ENCODE measurements at places on chromosomes 5 and 9.

DNA sequence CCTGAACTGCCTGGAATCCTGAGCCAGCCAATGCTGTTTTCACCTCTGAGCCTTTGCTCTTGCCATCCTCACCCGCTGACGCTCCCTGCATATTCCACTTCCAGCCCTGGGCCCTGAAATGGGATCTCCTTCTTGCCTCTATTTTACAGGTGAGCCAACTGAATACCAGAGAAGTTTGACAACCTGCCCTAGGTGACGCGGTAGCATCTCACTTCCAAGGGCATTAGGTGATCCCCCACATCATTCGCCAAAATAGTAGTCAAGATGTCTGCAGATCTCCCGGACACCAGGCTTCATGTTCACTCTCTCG is 43.5 kb downstream of the FOXI1 start:
- no peak for DNase-seq

DNA sequence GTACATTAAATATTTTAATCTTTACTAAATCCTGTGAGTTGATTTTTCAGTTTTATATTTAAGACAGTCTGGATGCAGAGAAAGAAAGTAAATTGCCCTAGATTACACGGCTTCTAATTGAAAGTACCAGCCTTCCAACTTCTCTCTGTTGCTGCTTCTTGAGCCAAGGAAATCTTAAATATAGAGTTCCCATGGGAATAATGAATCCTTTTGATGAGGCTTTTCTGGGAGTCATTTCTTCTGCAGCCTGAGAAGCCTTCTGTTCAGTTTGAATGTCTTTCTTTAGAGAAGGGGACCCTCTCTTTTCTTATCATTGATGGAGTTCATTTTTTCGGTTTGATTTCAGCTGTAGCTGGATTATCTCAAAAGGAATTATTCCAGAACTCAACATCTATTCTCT is 317.3 kb upstream of the PTPRD start:
- no peak for DNase-seq

DNA sequence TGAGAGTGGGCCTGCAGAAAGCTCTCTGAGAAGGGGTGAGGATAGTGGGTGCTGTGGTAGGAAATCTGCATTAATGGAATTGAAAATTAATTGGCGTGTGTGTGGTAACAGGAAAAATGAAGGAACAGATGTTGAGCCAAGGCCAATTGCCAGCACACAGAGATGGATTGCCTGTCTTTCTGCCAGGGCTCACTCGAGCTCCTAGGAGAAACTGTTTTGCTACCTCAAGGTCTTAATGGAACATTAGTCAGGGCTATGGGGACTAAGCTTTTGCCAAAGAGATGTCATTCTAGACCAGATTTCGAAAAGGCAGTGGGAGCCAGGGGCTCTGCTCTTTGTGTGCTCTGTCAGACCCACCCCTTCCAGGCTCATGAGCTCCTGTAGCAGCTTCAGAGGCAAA is 124.0 kb upstream of the EFNA5 start:
- DNase-seq: no peak

DNA sequence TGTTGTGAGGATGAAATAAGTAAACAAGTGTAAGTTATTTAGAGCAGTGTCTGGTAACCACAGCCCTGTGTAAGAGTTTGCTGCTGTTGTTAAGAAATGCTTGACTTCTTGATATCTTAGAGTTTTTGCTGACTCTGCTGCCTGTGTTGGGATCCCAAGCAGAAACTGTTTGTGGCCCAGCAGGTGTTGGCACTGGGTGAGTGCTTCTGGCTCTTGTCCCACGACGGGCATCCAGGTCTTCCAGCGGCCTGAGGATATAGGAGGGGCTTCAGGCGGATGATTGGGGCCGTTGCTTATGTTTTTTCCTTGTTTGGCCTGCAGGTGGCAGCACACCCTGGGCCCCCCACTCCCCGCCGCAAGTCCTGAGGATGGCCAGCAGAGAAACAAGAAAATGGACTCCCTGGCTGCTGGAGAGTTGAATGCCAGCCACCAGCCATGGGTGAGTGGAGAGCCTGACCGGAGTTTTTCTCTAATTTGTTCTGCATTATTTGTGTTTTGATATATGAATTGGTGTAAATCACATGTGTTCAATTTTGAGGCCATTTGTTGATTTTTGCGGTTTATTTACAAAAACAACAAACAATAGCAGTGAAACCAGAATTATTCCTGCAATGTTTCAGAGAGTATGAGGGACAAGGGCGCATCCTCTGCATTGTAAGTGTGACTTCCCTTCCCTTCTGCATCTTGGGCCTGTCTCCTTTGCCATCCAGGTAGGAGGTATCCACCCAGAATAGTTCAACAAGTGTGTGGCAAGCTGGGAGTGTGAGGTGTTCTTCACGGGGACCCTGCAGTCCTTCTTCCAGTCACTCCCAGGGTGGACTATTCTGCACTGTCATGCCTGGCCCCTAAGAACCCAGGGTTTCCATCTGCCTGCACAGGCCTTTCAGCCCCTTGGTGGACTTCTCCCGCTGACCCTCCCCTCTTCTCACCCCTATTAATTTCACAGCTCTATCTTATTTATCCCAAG is 50.3 kb downstream of the SLC22A5 start:
- DNase-seq: peak; percentile 51

GRCh38 chr5:132491368-132492364 is 1.1 kb upstream of the IRF1 start:
- DNase-seq: no peak

- DNase-seq: no peak
These were observed 29.6 kb upstream of the FCN2 start for GRCh38 chr9:134851020-134851419.

DNA sequence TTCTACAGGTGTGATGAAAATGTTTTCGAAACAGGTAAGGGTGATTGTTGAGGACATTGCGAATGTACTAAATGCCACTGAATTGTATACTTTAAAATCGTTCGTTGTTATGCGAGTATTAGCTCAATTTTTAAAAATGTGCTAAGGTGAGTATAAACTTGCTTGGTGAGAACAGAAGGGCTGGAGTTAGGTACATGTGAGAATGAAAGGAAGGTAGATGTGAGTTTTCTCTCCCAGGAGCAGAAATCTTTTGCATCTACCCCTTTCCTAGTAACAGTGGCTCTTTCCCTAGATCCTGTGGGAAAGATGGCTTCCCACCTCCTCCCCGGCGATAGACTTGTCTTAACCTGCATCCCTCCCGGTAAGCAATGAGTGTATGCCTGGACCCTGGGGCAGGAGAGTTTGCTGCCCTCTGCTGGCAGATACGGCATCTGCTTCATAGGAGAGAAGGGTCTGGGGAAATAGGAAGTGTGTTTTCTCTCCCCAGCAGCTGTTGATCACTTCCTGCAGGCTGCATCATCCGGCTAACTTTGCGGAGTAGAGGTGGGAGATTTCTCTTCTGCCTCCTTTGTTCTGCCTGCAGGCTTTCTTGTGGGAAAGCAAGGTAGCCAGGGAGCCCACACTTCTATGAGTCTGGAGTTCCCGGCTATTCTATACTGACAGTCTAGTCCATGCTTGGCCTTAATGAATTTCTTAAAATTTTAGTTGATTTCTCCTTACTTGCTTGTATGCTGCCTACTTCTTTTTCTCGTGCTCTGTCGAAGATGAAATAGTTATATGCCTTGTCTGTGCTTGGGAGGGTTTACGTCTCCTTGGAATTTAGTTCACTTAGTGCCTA is 373.3 kb upstream of the SEMA6A start:
- peak; percentile 19 for DNase-seq

DNA sequence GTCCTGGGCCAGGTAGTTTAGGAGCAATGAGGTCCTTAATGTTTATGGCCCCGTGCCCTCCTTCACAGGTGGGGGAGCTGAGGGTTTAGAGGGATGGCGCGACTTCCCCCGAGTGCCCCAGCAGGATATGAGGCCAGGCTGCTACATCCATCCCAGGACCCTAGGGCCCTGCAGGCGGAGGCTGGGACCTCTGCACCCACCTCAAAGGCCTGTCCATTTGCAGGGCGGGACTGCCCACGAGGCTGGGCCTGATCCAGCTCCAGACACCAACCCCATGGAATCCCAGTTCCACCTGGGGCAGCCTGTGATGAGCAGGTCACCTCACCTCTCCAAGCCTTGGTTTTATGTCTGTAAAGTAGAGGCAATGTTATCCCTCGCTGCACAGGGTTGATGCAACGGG is 142.1 kb downstream of the RXRA start:
- DNase-seq: no peak

DNA sequence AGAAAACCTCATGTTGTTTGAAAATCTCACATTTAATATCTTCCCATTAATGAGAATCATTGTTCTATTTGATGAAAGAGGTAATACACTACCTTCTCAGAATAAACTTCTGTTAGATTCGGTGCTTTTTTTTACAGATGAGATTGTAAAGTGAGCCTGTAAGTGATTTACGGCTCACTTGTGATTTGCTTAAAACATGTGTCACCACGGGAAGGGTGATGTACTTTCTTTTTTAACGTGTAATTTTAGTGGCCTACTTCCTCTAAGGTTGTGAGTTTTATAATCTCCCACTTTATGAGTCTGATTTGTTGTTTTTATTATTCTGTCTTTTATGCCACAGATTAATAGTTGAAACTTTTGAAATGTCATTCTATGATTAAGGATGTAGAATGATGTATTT is 15.9 kb downstream of the ANXA1 start:
- no peak for DNase-seq

DNA sequence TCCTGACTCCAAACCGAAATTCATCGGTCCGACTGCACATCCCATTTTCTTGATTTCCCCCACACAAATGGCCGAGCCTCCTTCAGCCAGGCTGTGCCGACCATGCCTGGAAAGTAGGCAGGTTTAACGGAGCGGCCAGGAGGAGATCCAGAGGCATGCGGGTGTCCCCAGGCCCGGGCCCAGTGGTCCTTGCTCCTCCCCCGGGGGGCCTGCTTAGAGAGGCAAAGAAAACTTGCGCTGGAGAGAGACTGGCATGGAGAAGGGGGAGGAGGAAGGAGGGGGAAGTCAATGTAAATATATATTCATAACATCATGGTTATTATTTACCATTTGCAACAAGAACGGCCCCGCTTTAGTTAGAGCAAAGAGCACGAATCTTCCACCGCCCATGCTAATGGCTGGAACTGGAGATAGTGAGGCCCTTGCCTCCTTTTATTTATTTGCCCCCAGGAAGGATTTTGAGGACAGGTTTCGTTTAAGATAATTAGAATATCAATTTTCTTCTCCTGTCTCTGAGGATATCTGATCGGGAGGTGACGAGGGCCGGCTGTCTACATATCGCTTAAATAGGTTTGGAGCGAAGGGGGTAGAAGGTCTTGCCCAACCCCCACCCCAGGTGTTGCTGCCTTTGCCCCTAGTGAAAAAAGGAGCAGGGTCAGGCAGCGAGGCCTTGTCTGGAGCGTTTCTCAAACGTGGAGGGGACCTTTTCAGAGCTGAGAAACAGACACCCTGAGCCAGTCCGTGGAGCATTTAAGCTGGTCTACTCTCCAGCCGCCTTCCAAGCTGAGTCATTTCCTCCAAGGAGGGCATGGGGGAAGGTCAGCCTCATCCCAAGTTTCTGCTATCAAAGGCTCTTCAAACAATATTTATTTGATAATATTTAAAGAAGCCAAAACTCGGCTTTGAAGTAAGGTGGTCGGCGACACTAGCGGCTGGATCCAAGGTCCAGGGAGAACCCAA is 2.5 kb downstream of the BARHL1 start:
- no peak for DNase-seq

DNA sequence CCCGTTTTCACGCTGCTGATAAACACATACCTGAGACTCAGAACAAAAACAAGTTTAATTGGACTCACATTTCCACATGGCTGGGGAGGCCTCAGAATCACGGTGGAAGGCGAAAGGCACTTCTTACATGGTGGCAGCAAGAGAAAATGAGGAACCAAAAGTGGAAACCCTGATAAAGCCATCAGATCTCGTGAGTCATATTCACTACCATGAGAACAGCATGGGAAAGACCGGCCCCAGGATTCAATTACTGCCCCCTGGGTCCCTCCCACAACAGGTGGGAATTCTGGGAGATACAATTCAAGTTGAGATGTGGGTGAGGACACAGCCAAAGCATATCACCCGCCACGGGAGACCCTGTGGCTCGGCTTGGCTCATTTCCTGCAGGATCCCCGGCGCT is 20.2 kb downstream of the EXD3 start:
- no peak for DNase-seq

- peak; percentile 21 for DNase-seq
These were observed 1.3 kb upstream of the RNU6ATAC start for GRCh38 chr9:134165357-134166315.

- DNase-seq: no peak
These were observed 95.1 kb upstream of the CCNG1 start for GRCh38 chr5:163342306-163342705.

DNA sequence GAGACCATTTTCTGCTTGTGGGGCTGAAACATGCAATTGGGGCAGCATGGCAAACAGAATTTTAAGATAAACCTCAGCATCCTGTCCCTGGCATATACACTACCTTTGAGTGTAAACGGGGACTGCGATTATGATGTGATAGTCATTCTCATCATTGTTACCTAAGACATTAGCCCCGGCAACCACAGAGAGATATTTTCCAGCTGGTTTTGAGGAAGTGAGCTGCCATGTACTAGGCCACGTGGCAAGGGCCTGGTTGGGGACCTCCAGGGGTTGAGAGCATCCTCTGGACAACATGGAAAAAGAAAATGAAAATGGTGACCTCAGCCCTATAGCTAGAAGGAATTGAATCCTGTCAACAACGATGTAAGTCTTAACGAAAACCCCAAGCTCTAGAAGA is 623.6 kb upstream of the CDH18 start:
- DNase-seq: no peak

- DNase-seq: no peak
These were observed 176.1 kb downstream of the TRPM3 start for GRCh38 chr9:70945301-70945700.

- no peak for DNase-seq
These were observed 27.3 kb upstream of the FER start for GRCh38 chr5:108720391-108720790.

- DNase-seq: no peak
These were observed 172.0 kb downstream of the MELK start for GRCh38 chr9:36744678-36745077.

DNA sequence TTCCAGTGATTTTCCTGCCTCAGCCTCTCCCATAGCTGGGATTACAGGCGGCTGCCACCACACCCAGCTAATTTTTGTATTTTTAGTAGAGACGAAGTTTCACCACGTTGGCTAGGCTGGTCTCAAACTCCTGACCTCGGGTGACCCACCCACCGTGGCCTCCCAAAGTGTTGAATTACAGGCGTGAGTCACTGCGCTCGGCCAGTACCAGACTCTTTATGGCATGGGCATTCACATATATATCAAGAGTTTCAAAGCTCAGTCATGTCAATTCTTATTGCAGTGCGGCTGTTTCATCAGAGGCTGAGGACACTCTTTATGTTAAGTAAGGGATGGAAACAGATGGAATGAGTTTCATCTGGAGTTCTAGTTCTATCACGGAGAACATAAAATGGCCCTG is 315.2 kb upstream of the CDH6 start:
- DNase-seq: no peak

- DNase-seq: no peak
These were observed 99.7 kb upstream of the BOD1 start for GRCh38 chr5:173716058-173716682.

GRCh38 chr5:9920697-9921096 is 290.5 kb upstream of the TAS2R1 start:
- no peak for DNase-seq

GRCh38 chr9:125521462-125522327 is 185.3 kb downstream of the MAPKAP1 start:
- no peak for DNase-seq

- DNase-seq: no peak
These were observed 1.0 kb upstream of the RABL6 start for GRCh38 chr9:136806631-136807201.

Measured in activated T-helper 9 cell treated with anti-CD3 and anti-CD28 coated beads, Interleukin-2, amount 50 U/mL, for 16 hours (primary cell).